Astrocyte (in vitro differentiated cells and primary cell): ENCODE measurements at places on chromosomes 7 and 10.
A peak's percentile ranks its signal among the peaks of the same experiment; 100 is the strongest.

- DNase-seq, result peak; percentile 28
These were observed 132.4 kb downstream of the TSPAN12 start for GRCh38 chr7:120725376-120726039.

DNA sequence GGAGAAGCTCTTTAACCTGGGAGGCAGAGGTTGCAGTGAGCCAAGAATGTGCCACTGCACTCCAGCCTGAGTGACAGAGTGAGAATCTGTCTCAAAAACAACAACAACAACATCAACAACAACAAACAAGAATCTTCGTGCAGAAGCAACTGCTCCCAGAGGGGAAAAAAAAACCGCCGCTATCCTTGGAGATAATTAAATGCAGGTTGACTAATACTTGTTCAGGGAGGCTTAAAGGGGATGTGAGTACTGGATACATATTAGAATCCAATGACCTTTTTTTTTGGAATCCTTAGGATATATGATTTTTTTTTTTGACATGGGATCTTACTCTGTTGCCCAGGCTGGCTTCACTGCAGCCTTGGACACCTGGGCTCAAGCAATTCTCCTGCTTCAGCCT, 89.6 kb upstream of the FAM171A1 start:
- DNase-seq, result no peak

GRCh38 chr10:60661637-60662036, 116.6 kb upstream of the CDK1 start:
- DNase-seq, result peak; percentile 71

DNA sequence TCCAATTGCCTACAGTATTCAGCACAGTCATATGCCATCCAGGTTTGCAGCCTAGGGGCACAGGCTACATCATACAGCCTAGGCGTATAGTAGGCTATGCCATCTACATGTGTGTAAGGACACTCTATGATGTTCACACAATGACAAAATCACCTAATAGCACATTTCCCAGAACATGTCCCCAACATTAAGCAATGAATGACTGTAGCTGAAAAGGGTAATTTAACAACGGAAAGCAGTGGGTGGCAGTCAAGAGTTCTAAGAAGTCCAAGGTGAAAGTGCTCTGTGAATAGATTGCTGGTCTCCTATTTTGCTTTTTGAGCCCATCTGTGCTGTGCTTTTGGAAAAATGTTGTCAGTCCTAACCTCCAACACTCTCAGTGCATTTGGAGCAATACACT, 162.6 kb downstream of the KLF6 start:
- no peak for DNase-seq

DNA sequence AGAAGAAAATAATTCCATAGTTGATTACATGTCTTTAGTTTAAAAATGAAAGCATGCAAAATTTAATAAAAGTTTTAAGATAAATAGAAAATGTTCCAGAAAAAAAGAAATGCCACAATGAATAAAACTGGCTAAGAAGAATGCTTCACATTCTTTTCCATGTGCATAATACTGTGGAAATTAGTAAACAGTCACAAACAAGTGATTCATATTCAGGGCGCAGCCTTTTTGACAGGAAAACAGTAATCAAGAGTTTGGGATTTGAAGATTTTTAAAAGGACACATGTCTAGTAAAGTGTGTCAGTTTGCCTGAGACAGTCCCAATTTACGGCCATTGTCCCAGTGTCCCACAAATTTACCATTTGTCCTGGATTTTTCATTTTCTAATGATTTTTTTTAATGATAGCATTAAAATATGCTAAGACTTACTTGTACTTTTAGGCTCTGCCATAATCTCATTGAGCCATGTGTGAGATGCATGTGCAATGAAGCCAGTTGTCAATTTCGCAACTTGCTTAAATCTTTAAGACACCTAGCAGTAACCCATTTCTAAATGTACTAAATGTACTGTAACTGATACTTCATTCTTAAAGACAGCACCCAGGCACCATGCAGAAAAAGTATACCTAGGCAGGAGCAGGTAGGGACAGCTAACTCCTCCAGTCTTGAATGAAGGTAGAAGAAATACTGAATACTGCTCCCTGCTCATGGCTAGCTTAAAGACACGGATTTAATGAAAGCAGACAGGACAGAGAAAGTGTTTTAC, 46.9 kb downstream of the ZNF438 start:
- peak; percentile 34 for DNase-seq

DNA sequence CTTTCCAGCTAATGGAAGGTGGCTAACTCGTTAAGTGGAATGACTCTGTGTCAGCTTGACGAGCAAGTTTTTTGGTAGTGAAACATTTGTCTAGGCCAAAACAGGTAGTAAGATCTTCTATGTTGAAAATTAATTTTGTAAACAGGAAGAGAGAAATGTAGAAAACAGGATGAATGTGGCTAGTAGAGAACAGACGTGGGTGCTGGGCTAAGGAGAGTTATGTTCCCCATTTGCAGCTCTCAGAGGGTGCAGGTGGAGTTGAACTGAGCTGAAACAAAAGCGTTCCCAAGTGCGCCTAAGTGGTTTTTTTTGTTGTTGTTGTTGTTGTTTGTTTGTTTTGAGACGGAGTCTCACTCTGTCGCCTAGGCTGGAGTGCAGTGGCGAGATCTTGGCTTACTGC, 59.5 kb upstream of the SRPK2 start:
- DNase-seq, result no peak

GRCh38 chr10:74047871-74048270, 50.0 kb downstream of the VCL start:
- peak; percentile 48 for DNase-seq

DNA sequence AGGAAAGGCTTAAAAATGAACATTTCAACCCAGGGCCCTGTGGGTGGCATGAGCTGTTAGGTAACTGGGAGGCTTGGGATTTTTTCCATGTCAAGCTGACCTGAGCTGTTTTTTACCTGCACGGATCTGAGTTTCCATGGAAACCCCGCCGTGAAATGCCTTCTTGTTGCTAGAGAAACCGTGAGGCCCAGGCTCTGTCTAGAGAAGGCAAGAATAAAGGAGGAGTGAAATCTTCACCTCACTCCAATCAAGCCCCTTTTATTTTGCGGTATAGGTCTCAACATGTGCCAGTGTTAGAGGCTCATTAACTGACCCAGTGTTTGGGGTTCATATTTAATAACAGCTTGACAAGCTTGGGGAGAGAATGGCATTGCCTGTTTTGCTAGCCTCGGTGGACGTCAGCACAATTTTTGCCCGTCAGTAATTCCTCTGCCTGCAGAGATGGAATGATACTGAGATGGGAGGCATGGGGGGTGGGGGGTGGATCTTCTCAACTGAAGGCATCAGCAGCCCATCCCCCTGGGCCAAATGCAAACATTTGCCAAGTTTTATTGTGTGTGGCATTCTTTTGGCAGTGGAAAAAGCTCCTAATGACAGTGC, 48.9 kb upstream of the PDCD4 start:
- DNase-seq, result no peak

DNA sequence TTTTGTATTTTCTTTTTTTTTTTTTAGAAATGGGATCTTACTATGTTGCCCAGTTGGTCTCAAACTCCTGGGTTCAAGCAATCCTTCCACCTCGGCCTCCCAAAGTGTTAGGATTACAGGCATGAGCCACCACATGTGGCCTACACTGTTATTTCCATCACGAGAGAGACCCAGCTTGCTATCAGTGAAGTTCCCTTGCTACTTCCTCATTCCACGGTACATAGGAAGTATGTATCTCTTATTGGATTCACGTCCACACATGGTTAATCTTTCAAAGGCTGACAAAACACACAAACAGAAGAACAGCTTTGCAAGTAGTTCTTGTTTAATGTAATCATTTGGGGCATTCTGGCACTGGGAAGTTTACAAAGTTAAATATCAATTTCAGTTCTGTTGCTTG, 50.9 kb downstream of the DCLRE1A start:
- no peak for DNase-seq

- no peak for DNase-seq
These were observed 240.5 kb downstream of the ETV1 start for GRCh38 chr7:13748998-13749397.

DNA sequence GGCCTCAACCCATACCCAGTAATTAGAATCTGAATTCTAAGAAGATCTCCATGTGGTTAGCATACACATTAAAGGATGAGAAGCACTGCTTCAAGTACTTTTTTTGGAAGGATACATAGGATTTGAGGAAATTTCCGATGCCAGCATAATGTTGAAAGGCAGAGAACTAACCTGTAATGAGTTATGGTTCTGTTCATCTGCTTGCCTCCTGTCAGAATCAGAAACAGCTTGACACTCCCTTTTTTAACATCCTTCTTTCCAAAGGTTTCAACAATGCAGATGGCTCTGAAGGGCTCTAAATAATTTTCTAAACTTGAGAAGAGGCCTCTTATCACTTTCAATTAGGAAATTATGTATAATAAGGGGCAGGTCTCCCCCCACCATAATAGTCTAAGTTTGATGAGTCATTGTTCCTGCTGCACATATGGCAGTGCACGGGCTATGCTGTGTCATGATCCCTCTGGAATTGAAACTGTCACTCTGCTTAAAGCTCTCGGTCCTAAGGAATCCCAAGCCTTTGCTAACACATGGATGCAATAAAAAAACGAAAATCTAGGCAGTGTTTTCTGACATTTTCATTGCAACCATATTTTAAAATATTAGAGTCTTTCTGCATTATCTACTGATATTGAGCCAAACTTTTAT, 291.2 kb upstream of the FZD1 start:
- DNase-seq, result peak; percentile 16

GRCh38 chr10:19668116-19668515, 148.1 kb upstream of the PLXDC2 start:
- no peak for DNase-seq

GRCh38 chr10:107540981-107541380, 376.5 kb upstream of the SORCS1 start:
- DNase-seq, result no peak

DNA sequence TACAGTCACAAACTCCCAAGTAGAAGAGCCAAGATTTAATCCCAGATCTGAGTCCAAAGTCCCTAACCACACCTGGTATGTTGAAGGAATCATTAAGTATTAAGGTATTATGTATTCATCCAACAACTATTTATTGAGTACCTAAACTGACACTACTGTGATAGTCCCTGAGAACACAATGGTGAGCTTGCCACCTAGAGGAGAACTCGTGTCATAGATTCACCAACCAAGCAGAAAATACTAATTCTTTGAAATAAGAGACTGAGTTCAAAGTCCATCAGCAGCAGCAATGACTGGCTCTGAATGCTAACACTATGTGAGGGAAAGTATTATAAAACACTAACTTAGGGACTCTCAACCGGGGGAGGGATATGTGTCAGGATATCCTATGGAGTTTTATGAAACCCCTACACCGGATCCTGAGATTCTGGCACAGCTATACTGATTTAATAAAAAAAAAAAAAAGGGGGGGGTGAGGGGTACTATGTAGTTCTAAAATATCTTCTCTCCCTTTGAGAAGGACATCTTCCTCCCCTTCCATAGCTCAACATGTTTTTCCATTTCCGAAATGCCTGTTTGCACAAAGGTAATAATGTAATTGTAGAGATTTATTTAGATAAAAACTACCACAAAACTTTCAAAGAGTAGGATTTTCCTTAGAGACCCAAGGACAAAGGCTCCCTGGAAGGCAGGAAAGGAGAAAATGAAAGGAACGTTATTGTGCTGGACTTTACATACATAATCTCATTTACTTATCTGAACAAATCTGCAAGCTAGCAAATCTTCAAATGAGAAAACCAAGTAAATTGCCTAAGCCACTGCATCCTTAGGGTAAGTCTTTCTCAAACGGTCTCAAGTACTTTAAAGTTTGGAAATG, 1.6 kb downstream of the NCOA4 start:
- peak; percentile 70 for DNase-seq

DNA sequence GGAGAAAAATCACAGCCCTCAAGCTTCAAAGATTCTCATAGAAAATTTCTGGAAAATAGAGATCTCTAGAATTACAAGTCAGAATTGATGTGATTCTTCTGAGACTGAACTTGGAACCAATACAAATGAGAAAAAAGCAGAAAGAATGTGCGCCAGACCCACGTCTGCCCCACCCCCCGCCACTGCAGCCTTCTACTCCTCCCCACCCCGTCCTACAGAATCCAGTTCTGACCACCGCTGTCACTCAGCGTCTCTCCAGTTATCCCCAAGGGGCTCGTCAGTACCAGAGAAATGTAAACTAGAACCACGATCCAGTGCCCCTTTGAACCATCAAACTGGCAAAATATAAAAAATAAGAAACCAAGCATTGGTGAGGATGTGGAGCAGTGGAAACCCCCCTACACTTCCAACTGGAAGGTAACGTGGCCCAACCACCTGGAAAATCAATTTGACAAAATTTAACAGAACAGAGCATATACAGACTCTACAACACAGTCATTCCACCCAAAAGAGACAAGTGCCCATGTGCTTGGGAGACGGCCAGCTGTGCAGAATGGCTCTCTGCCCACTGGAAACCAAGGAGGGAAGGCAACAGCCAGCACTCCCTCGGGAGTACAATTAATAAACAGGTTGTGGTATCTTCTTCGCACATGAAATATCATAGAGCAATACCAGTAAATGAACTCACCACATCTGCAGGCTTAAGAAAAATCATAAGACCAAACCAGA, 397.9 kb downstream of the TNS3 start:
- no peak for DNase-seq

DNA sequence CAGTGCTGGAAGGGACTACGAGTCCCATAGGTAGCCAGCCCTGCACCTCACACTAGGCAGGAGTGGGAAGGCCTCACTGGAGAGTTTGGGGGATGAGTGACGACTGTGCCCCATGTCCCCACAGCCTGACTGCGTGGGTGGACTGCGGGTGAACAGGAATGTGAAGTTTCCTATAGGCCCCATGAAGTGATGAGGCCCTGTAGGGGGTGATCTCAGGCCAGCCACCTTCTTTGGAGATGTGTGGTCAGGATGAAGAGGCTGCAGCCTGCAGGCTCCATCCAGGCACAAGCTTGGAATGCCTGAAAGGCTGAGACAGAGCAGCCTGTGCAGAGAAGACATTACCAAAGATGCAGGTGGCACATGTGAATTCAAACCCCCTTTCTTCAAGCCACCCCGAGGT, 94.9 kb downstream of the CPXM2 start:
- no peak for DNase-seq

DNA sequence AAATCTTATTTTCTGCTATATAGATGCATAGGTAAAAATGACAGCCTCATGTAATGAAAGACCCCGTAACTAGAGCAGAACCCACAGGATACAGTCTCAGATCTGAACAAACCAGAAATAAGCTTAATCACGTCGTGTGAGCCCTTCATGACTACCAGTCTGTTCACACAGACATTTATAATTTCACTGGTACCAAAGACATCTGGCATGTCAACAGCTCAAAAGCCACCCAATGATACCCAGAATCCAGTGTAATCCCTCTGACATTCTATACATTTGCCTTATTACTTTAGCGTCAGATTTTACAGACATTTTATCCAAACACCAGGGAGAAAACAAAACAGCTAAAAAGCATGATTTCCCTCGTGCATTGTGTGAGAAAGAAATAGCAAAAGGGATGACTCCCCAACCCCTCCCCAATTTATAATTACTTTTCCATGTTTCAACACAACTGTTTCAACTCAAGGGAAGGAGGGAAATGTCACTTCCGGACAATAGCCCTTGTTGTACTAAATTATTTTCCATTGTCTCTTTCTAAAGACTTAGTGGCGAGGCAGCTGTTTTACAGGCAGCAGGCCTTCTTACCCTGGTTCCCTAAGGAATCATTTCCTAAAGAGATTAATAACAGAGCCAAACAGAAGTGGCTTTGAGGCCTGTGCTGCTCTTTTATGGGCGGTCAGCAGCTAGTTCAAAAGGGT, 33.2 kb downstream of the DOCK4 start:
- DNase-seq, result no peak

GRCh38 chr7:135959646-135960363, 17.4 kb downstream of the MTPN start:
- peak; percentile 18 for DNase-seq
